Chondrocyte (in vitro differentiated cells): ENCODE measurements at places on chromosomes 2 and 18.

DNA sequence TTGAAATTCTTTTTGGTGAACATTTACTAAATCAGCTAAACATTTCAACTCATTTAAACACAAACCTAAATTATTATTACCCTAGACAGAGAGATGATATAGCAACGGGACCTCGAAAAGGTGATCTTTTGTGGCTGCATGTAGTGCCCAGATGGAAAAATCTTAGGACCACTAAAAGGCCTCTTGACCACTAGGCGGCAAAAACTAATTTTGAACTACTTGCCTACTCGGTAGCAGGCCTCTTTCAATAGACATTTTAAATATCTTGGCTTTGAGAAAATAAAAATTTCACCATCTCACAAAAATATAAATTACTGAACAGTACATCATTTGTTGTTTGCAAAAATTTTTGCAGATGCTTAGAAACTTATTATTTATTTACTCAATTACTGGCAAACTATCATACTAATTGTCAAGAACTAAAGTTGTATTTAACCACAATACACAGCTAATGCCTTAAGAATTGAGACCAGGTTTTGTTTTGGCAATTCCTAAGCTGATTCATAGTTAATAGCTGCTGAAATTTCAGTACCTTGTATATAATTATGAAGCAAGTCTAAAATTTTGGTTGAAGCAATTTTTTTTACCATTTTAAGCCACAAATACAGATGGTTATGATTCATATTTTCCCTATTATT is 9.4 kb downstream of the COL3A1 start:
- peak overlapping the region; percentile 93 for H3K27ac ChIP-seq
- no peaks in the 10 kb centered on the region for H3K27me3 ChIP-seq
- H3K4me1 ChIP-seq: peaks cover 79% of the 10 kb centered on the region
- H3K36me3 ChIP-seq: peaks cover 33% of the 10 kb centered on the region
- no peak for DNase-seq

- DNase-seq: no peak
- peaks cover 50% of the 10 kb centered on the region for H3K4me1 ChIP-seq
- no peaks in the 10 kb centered on the region for H3K27me3 ChIP-seq
- peak overlapping the region; percentile 59 for H3K4me3 ChIP-seq
These were observed 37.8 kb upstream of the IKZF2 start for GRCh38 chr2:213189001-213189899.

DNA sequence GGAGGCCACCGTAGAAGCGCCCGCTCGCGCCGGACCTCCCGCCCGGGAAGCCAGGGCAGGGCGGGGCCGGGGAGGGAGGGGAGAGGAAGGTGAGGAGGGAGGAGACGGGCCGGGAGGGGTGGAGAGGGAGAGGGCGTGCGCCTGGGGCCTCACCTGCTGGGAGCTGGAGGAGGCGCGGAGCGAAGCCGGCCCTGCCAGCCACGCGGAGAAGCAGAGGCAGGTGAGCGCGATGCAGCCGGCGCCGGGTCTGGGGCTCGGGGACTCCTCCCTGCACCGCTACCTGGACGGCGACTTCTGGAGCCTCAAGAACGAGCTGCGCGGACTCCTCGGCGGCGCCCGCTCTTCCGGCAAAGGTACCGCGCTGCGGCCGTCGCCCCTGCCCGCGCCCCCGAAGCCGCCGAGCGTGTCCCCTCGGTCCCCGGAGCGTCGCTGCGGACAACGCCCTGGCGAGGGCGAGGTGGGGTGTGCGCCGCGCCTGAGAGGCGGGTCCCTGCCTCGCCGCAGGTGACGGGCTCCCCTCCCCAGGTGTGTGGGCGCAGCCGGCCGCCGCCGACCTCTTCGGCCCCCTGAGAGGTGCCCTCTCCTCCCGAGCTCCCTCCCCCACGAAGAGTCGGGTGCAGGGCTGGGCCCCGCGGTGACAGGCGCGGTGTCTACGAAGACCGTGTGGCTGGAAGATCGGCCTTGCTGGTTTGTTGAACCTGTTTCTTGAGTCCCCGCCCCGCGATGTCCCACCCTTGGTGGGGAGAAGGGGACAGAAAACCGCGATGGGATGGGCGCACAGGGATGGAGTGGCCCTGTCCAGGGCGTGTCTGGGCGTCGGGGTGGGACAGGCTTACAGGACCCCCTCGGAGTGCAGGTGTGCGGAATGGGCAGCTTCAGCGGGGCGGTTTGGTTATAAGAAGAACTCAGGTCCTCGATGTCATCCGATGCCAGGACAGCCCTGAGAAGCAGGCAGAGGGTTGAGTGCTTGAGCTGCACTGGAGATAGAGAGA is at the start of gene ACOXL:
Gene ACOXL, plus strand, starts transcription at position 152 of the 992 bp plus-strand sequence. CDS start 35,817 bp downstream, outside the sequence.
- H3K36me3 ChIP-seq: peaks cover 12% of the 10 kb centered on the region
- H3K27me3 ChIP-seq: peaks cover 76% of the 10 kb centered on the region
- DNase-seq: no peak
- no peak within 1 kb of the TSS for H3K27ac ChIP-seq
- H3K4me1 ChIP-seq: peaks cover 16% of the 10 kb centered on the region

DNA sequence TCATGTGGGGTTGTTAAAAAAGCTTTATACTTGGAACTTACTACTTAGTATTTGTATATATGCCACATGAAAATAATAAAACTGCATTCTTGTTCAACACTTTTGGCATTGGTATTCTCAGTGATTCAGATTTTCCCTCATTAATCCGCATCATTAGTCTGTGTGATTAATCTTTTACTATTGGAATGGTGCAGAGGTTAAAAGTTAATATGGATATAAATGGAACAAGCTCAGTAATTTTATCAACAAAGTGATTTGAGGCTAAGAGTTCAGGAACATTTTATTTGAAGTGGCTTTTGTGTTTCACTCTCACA is 45.4 kb upstream of the REG3G start:
- no peak for DNase-seq
- no peaks in the 10 kb centered on the region for H3K36me3 ChIP-seq
- no peaks in the 10 kb centered on the region for H3K4me1 ChIP-seq
- H3K27ac ChIP-seq: no peak overlapping the region
- no peak overlapping the region for H3K4me3 ChIP-seq
- H3K27me3 ChIP-seq: peaks cover 25% of the 10 kb centered on the region

GRCh38 chr18:42429196-42429595 is 474.2 kb downstream of the PIK3C3 start:
- no peak overlapping the region for H3K4me3 ChIP-seq
- no peak for DNase-seq
- peaks cover 6% of the 10 kb centered on the region for H3K27me3 ChIP-seq
- no peaks in the 10 kb centered on the region for H3K4me1 ChIP-seq
